Fibroblast of gingiva (primary cell): ENCODE measurements at places on chromosomes 2 and 18.
A peak's percentile ranks its signal among the peaks of the same experiment; 100 is the strongest.

DNA sequence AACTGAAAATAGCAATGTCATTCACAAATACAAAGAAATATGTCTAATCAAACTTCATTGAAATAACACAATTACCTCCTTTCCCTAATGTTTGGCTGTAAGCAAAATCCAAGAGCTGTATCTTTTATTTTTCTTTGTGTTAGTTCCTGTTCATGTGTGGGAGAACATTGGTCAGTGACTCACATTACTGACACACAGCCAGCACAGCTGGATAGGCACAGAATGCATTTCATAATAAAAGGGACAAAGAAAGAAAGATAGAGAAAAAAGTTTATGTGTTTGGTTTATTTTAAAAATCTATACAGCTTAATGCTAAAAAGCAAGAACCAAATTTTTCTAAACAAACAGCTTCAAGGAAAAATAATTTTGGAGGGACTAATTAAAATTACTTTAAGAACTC is 185.6 kb upstream of the COL3A1 start:
- peak; percentile 79 for DNase-seq

DNA sequence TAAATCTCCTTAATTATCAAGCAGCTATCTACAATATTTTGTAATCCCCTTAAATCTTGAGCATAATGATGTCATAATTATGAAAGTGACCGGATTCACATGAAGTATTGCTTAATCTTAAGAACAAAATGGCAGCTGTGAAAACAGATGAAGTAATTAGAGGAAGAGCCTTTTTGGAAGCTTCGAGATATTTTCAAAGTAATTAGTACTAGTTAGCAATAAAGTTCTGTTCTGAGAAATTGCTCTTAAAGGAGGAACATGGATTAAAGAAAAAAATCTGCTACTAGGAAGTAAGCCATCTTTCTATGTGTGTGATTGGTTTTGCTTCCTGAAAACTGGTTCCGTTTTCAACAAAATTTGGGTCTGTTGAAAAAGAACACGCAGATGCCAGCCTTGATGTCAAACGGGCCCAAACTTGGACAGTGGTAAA is 18.3 kb downstream of the CLUL1 start:
- DNase-seq, result peak; percentile 33

GRCh38 chr2:112542984-112543661 is 858 bp downstream of the POLR1B start:
- no peak for DNase-seq

DNA sequence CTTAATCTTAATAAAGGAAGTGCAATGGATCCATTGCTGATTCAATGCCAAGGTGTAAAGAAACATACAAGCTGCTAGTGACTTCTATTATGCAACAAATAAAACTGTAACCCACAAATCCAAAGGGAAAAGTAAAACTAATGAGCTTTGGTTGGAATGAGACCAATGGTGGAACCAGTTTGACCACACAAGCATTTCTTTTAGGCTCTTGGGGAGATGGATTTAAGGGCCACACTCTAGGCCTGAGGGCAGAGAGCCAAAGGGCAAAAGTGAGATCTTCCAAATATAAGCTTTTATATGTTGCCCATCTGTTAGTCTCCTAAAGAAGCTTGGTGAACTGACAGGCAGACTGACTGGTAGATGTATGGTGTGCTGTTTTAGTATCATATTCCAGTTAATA is 41.5 kb upstream of the MMADHC start:
- no peak for DNase-seq

- DNase-seq, result no peak
Measured at GRCh38 chr2:235990344-235990743, 177.8 kb downstream of the GBX2 start.

DNA sequence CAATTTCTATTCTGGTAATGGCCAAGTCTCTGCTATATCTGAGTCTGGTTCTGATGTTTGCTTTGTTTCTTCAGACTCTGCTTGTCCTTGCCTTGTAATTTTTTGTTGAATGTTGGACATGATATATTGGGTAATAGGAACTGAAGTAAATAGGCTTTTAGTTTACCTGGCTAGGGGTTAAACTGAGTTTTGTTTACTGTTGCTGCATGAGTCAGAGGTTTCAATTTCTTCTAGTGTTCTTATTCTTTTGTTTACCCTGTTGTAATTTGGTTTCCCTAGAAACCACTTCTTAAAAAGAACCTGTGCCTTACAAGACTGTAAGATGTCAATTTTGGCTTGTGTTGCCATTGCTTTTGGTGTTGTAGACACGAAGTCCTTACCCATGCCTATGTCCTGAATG is 285.0 kb upstream of the KCNH7 start:
- no peak for DNase-seq

DNA sequence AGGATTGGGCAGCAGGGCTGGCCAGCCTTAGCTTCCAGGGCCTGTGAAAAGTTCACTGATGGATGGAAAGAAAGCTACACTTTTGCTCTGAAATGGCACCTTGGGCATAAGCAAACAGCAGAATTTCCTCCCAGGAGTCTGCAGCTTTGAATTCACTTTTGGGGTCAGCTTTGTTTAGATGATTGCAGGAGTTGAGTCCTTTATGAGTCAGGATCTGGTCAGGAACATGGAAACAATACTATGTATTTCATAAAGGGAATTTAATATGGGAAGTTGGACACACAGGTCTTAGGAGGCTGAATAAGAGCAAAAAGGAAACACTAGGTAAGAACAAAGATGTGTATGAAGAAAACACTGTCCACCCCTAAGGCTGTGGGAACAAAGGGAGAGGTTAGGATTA is 345.3 kb downstream of the TSN start:
- no peak for DNase-seq

DNA sequence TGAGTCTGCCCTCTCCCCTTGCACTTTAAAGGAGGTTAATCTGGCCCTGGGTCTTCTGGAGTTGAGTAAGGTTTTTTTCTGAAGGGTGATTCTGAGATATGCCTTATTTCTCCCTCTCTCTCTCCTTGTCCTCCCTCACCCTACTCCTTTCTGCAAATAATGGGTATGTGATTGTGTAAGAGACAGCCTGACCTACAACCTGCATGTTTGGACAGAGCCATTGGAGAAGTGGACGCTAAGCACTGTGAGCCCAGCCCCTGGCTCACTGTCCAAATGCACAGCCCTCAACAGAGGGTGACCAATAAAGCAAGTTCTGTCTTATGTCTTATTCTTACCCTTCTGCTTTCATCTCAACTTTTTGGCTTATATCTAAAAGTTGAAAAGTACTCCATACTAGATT is 71.5 kb downstream of the SPP2 start:
- DNase-seq, result no peak

DNA sequence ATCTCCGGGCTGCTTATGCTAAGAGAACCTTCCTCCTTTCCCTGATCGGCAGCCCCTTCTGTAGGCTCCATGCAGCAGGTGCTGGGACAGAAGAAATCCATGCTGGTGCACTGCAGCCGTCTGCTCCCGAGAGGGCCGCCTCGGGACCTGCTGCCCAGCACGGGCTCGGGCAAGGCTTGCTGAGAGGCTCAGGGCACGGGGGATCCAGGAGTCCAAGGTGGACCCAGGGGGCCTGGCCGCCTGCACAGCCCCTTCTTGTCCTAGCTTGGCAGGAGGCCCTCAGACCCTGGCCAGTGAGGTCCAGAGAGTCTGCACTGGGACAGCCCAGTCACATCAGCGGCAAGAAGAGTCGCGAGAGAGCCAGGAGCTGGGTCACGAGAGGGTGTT is 13.3 kb upstream of the DUSP2 start:
- no peak for DNase-seq

- no peak for DNase-seq
Measured at GRCh38 chr18:48842259-48843061, 108.3 kb downstream of the SMAD7 start.

GRCh38 chr2:126910637-126911036 is 11.9 kb downstream of the TEX51 start:
- no peak for DNase-seq

DNA sequence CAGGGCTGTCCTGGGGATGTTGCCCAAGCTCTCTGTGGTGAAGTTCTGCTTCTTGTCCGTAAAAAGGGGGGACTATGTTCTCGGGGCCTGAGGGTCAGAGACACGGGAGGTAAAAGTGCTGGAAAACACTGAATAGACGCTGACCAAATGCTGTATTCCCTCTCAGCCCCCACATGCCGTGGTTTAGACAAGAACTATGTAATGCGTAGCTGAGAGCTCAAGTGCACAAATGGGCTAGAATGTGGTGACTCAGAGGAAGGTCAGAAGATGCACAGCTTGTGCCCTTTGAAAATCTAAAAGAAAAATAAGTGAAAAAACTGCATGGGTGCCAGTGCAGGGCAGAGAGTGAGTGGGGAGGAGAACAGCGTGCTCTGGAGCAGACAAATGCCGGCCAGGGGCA is 80.3 kb upstream of the MAP4K4 start:
- peak; percentile 45 for DNase-seq

DNA sequence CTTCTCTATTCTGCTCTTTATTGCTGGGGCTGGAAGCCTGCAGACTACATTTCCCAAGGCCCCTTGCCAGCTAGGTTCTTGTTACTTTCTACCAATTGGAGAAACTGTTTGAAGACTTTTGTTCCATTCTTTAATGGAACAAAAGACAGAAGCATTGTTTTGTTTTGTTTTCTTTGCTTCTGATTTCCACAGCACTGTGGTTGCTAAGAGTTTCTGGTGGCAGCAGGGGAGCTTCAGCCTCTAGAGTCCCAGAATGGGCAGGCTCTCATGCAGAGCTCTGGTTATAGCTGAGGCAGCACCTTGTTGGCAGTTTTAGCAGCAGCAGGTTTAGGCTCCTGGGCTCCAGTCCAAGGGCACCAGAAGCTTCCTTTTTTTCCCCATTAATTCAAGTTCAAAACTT is 234.3 kb downstream of the ETAA1 start:
- no peak for DNase-seq
